ENCODE measurements at places on chromosomes 7 and 10. TPM values are rescaled to one million over a fixed set of nuclear protein-coding genes. Genes with fewer than 3 reads are reported as not detected.

The PPP1R3C gene
- total RNA-seq: 150 TPM

The HOXA11 gene
- not detected for total RNA-seq

The C7orf57 gene
- not detected for total RNA-seq

The GRB10 gene
- total RNA-seq: 28.0 TPM

GRCh38 chr10:55137063-55137462, 336.0 kb upstream of the PCDH15 start:
- H3K4me1 ChIP-seq: no peaks in the 10 kb centered on the region
- H3K36me3 ChIP-seq: no peaks in the 10 kb centered on the region
- H3K4me3 ChIP-seq: no peak overlapping the region
- no peak overlapping the region for H3K27ac ChIP-seq
